GM12891 (cell line): ENCODE measurements at places on chromosomes 12 and 14.

- peak; percentile 64 for DNase-seq
Measured at GRCh38 chr12:108616941-108617858, 16.5 kb downstream of the SELPLG start.

DNA sequence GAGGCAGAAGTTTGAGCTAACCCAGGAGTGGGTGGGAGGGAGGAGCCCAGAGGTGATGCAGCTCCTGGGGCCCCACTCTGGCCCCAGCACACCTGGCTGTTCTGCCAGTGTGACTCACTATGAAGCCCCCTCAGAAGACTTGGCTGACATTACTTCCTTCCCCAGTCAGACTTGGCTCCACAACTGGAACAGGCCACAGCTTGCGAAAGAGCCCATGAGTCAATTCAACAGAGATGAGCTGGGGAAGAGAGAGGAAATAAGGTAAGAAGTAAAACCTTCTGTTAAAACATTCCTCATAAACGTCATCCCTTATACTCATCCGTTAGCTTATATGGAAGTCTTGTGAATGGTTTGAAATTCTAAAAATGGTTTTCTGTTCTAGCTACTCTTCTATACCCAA is 245.9 kb downstream of the ADAMTS20 start:
- DNase-seq = no peak

GRCh38 chr12:76449016-76449415 is 100.8 kb upstream of the BBS10 start:
- no peak for DNase-seq

DNA sequence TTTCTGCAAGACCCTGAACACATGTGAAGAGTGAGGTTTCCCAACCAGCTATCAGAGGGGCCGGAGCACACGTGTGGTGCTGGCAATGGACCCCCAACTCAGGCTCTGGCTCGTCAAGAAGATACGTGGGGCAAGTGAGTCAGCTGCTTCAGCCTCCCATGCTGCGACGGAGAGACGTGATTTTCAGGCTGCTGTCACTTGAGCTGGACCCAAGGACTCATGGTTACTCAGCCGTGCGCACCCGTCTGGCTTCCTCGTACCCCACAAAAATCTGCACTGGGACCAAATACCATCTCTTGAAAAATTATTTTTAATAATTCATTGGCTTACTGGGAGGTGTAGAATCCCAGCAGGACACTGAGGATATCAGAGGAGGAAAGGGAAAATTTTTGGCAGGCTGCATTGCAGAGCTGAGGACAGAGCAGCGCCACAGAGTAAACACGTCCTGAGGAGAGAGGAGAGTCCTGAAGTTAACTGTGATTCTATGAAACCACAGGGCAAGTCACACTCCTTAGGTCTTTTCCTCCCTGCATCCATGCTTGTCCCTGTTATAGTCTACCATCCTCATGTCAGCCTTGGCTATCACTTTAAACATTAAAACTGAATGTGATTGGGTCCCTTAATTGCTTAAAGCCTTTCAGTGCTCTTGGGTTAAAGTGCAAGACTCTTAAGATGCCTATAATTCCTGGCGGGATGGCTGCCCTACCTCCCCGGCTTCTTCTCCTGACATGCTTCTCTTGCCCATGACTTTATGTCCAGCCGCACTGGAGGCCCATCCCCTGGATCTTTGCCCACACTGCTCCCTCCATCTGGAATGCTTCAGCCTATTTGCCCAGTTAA is 95.3 kb upstream of the SLC35F4 start:
- no peak for DNase-seq

- no peak for DNase-seq
Measured at GRCh38 chr12:70258605-70259403, 15.6 kb downstream of the CNOT2 start.

DNA sequence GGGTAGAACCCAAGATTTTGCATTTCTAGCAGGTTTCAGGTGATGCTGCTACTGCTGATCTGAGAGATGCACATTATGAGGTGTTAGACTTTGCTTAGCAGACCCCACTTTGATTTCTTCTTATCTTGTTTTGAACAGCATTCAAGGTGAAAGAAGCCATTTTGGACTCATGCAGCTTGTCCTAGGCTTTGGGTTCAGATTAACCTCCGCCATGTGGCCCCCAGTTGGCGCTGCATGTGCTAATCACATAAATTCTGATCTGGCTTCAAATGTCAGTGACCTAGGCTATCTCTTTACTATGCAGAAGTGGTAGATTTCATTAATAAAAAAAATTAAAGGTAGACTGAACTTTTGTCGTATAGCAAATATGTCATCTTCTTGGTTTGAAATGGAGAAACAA is 89.8 kb upstream of the DYRK2 start:
- DNase-seq = no peak

GRCh38 chr14:20347747-20348146 is 4.3 kb downstream of the PARP2 start:
- DNase-seq = no peak
